Epithelial cell of proximal tubule (primary cell): ENCODE measurements at places on chromosomes 4 and X.
A peak's percentile ranks its signal among the peaks of the same experiment; 100 is the strongest.

DNA sequence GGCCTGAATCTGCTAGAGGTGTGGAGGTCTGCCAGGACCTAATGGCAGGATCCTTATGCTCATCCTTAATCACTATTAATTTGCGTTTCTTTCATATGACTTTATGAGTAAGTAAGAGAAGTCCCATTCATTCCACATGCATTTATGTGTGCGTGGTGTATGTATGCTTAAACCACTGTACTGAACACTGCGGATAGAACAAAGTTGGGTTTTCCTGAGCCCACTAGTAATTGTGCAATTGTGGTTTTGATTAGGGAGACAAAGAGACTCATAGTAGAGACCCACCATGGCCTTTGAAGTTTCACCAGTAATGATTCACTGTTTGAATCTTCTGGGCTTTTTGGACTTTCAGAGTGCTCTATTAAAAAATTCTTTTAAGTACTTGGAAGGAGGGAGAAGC is 498.5 kb upstream of the DIPK2B start:
- no peak for DNase-seq

GRCh38 chrX:153511784-153512500 is 5.5 kb upstream of the ATP2B3 start:
- DNase-seq: no peak

DNA sequence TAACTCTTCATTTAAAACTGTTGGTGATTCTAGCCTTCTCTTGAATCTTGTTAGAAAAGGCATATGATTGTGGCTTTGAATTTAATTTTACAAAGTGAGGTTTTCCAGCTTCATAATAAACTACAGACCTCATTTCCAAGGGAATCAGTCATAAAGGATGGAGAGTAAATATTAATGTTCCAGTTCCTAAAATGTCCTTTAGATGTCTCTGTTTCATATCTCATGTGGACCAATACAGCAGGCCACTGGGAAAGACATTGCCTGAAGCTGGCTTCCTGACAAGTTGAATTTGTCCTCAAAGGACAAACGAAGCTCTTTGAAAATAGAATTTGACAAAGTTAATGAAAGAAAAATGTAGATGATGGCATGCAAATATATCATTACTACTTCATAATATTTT is 125.4 kb downstream of the ZNF330 start:
- DNase-seq: no peak

DNA sequence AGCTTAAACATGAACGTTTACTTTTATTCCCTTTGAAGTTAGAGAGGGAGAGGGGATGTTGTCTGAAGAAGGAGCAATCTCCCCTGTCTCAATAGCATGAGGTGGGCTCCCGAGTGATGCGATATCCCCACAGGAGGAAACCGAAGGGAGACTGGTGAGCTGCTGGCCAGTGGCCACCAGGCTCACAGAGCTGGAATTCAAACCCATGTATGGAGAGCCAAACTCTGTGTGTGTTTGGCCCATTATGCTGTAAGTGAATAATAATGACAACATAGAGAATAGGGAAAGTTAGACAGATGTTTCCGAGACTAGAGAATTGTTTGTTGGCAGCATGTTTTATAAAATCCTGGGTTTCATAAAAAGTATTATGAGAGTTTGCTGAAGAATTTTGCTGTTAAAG is 66.1 kb upstream of the CLNK start:
- DNase-seq: no peak

DNA sequence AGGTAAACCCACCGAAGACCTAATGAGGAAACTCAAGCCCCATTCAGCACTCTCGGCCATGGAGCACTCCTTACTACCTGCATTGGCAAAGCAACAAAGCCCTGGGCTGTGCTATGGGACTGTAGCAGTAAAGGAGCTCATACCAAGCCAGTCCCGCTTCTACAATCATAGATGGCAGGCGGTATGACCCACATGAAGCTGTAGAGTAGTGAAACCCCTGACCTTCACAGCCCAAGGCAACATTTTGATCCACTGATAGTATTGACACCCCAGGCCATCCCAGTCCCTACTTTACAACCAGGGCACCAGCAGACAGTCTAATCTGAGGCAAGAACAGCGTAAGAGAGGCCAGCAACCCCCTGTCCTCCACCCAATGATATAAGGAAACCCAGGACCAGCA is 25.2 kb downstream of the CENPC start:
- no peak for DNase-seq

DNA sequence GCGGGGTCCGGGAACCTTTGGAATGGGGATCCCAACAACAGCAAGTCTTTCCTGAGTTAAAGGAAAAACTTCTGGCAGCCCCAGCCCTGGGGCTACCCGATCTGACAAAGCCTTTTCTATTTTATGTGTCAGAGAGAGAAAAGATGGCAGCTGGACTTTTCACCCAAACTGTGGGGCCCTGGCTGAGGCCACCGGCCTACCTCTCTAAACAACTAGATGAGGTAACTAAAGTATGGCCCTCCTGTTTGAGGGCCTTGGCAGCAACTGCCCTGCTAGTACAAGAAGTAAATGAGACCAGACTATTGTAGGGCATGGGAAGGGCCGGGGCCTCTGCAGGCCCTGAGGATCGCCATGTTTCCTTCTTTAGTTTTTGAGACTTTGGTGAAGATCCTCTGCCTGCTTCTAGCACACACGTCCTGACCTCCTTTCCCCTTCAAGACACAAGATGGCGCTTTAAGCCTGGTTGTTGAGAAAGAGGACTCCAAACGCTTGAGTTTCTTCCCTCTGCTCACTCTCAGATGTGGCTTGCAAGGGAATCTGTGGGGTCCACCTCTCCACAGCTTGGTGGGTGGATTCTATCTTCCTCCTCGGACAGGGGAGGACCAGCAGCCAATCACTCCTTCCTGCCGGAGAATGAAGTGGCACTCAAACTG is 18.5 kb upstream of the DRD5 start:
- peak; percentile 26 for DNase-seq

GRCh38 chrX:136616987-136617685 is 30.8 kb upstream of the CD40LG start:
- no peak for DNase-seq

GRCh38 chr4:123555233-123555806 is 158.7 kb downstream of the SPRY1 start:
- DNase-seq: peak; percentile 67

DNA sequence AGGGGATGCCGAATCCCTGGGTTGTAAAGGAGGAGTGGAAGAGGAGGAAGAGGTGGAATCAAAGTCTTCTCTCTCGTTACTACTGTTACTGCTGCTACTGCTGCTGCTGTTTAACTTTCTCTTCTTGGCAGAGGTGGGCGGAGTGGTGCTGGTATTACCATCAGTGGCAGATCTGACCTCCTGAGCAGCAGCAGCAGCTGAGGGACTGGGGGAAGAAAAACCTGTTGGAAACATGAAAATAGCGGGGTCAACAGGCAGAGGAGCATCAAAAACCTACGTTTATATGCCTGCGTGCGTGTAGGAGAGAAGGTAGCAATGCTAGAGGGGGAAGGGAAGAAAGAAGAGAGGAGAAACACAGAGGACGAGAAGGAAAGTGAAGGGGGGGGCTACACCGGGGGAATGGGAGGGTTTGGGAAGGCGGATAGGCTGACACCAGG is 339 bp downstream of the CUL4B start:
- no peak for DNase-seq

DNA sequence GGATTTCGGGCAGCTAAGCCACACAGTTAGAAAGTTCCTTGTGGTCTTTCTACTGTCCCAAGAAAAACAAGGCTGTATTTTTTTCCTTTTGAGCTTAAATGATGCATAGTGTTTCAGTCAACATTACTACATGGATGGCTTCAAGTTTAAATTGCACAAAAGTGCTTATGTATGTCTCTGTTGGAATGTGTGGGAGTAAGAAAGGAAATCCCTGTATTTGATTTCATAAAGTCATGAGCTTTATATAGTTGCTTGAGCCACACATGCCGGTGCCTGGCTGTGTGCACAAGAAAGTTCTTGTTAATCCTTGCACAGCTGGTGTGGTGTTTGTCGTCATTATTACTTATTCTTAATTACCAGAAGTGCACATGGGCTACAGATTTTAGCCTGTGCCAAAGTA is 262.2 kb downstream of the ARHGAP10 start:
- DNase-seq: no peak

- DNase-seq: no peak
Observed at GRCh38 chrX:19599253-19599652, 83.9 kb upstream of the MAP3K15 start.

GRCh38 chr4:7328913-7329638 is 105.7 kb downstream of the PSAPL1 start:
- peak; percentile 10 for DNase-seq

- no peak for DNase-seq
Observed at GRCh38 chr4:2839060-2839459, 4.6 kb upstream of the ADD1 start.

- no peak for DNase-seq
Observed at GRCh38 chr4:109172301-109172700, 130.2 kb downstream of the COL25A1 start.

DNA sequence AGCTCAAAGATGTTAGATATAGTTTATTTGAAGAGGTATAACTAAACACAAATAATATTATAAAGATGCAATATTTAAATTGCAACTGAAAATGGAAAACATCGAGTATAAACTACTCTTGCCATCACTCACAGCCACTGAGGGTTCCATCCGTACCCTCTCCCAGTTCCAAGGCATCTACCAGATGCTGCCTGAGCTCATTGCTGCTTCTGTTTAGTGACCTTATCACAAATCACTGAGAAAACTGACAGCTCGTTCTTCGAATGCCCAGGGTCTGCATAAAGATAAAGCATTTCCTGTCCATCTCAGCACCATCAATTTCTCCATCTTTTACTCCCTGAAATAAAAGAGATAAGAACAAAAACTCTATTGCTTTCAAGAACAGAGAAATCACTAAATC is 391.7 kb upstream of the NWD2 start:
- no peak for DNase-seq

DNA sequence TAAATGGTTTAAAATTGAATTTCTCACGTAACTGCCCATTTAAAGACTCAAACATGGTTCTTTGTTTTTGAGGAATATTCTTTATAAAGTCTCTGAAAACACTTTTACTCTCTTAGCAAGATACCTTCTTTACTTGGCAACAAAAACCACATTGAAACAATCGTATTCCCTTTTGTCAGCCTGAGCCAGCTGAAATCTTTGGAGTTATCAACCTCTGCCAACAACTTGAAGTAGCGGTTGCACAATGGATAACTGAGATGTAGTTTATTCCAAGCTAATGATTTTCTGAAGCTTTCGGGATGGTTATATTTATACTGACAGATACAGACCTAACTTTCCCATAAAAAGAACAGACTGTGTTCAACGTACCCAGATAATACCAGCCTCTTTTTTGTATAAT is 561.3 kb downstream of the IL1RAPL1 start:
- DNase-seq: no peak

DNA sequence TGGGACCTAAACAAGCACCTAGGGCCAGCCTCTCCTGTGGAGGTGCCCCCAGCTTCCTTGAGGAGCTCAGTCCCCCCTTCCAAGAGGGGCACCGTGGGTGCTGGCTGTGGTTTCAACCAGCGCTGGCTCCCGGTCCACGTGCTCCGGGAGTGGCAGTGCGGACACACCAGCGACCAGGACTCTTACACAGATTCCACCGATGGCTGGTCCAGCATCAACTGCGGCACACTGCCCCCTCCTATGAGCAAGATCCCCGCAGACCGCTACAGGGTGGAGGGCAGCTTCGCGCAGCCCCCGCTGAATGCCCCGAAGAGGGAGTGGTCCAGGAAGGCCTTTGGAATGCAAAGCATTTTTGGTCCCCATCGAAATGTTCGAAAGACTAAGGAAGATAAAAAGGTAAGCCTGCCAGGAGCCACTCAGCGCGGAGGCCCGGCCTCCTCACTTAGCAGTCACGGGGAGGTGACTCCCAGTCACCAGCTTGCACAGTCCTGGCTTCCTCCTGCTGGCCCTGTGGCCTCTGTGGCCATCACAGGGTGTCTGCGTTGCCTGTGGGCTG is 24.9 kb downstream of the RGS12 start:
- no peak for DNase-seq

GRCh38 chr4:118180776-118181175 is 146.5 kb downstream of the NDST3 start:
- no peak for DNase-seq

- no peak for DNase-seq
Observed at GRCh38 chr4:25856756-25857155, 6.0 kb downstream of the SEL1L3 start.

DNA sequence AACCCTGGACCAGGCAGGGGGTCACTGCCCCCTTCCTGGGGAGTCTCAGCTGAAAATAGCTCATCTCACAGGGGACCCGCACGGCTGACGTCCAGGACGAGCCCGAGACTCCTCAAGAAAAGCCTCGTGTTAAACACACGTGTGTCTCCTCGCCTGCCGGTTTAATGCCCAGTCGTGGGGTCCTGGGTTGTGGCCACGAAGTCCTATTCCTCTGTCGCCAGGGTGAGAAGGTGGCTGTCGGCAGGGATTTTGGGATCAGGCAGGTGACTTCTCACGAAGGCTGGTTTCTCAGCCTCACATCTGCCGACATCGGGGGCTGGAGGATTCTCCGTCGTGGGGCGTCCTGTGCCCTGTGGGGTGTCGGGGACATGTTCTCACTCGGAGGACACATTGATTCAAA is 44.3 kb upstream of the PPP2R3B start:
- no peak for DNase-seq

- DNase-seq: no peak
Observed at GRCh38 chr4:173855015-173855414, 325.0 kb upstream of the HAND2 start.

- no peak for DNase-seq
Observed at GRCh38 chrX:12370497-12370986, 232.3 kb downstream of the FRMPD4 start.

GRCh38 chr4:78552389-78553042 is 946 bp downstream of the ANXA3 start:
- peak; percentile 84 for DNase-seq

GRCh38 chrX:120504569-120504968 is 35.5 kb upstream of the LAMP2 start:
- no peak for DNase-seq

GRCh38 chr4:7864685-7865084 is 75.0 kb downstream of the AFAP1 start:
- DNase-seq: no peak

GRCh38 chr4:89617317-89617716 is 219.6 kb downstream of the SNCA start:
- DNase-seq: peak; percentile 73

- DNase-seq: no peak
Observed at GRCh38 chr4:129144755-129145206, 48.8 kb downstream of the C4orf33 start.

GRCh38 chr4:112031712-112032328 is 113.4 kb upstream of the FAM241A start:
- DNase-seq: peak; percentile 7
